Gastroesophageal sphincter (tissue), 4 donors: ENCODE measurements at places on chromosomes 16 and 17.
A peak's percentile ranks its signal among the peaks of the same experiment; 100 is the strongest.

DNA sequence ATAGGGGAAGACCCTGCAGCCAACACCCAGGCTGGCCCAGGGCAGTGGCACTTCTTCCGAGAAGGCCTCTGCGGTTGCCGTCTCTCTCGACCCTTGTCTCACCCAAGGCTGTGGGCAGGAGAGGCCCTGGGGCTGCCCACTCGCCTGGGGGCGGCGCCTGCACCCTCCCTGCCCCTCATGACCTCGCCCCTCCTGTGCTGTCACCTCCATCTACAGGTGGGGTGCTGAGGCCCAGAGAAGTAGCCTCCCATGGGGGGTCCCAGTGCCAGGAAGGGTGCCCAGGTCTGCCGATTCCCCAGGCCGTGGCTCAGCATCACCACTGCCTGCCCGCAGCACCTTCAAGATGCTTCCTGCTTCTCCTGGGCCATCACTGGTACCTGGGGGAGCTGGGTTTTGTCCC, 992 bp downstream of the NLRC3 start:
- H3K4me3 ChIP-seq = no peak overlapping the region
- peaks cover 37% of the 10 kb centered on the region for H3K27me3 ChIP-seq
- no peaks in the 10 kb centered on the region for H3K4me1 ChIP-seq

DNA sequence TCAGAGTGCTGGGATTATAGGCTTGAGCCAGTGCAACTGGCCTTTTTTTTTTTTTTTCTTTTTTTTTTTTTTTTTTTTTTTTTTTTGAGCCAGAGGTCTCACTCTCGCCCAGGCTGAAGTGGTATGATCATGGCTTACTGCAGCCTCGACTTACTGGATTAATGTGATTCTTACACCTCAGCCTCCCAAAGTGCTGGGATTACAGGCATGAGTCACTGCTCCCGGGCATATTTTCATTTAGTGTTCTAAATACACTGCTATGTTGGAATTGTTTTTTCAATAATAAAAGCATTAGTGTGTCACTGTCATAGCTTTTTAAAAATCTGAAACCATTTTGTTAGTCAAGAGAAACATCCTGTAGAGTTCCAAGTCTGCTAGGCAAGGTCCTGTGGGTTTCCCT, 40.3 kb downstream of the NDE1 start:
- no peak overlapping the region for H3K27ac ChIP-seq
- no peak for ATAC-seq
- no peak overlapping the region for H3K4me3 ChIP-seq
- H3K4me1 ChIP-seq = no peaks in the 10 kb centered on the region

- peaks cover 25% of the 10 kb centered on the region for H3K27me3 ChIP-seq
- peak overlapping the region; percentile 58 for H3K4me3 ChIP-seq
- H3K36me3 ChIP-seq = no peaks in the 10 kb centered on the region
- no peak overlapping the region for H3K27ac ChIP-seq
- ATAC-seq = no peak
These were observed 901 bp downstream of the CDYL2 start for GRCh38 chr16:80803339-80804055.

DNA sequence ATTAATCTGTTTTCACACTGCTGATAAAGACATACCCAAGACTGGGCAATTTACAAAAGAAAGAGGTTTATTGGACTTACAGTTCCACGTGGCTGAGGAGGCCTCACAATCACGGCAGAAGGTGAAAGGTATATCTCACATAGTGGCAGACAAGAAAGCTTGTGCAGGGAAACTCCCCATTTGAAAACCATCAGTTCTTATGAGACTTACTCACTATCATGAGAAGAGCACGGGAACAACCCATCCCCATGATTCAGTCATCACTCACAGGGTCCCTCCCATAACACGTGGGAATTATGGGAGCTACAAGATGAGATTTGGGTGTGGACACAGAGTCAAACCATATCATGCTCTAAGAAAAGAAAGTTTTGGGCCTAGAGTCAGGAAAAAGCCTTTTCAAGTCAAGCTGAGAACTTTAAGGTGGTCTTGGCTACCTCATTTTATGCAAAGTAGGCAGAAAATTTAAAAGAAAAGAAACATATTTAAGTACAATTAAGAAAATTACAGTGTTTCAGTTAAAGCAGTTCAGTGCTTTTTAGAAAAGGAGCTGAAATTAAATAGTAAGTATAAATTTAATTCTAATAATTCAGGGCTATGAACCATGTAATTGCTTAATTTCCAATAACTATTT, 24.9 kb upstream of the CRYM start:
- peak overlapping the region; percentile 76 for H3K27ac ChIP-seq
- H3K4me3 ChIP-seq = no peak overlapping the region

- H3K27ac ChIP-seq = no peak overlapping the region
- no peak for ATAC-seq
- H3K36me3 ChIP-seq = no peaks in the 10 kb centered on the region
- H3K27me3 ChIP-seq = no peaks in the 10 kb centered on the region
- H3K4me3 ChIP-seq = no peak overlapping the region
- H3K4me1 ChIP-seq = no peaks in the 10 kb centered on the region
These were observed 45.2 kb downstream of the TOX3 start for GRCh38 chr16:52501746-52502145.

DNA sequence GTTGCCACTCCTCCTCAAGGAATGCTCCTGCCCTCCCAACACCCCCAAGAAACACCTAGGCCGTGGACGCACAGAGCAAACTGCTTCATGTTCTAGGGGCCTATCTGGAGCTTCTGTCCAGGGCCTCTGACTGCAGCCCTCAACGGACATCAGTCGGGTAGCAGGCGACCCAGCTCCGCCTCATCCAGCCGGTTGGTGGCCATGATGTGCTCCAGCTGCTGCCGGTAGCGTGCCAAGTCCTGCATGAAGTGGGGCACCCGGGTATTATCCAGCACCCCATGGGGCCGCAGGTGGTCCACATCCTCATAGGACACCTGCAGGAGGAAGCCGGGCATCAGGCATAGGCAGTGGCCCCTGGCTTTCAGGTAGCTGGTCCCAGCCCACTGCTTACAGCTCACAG, 6.3 kb downstream of the NOL3 start:
- no peak for ATAC-seq
- H3K36me3 ChIP-seq = no peaks in the 10 kb centered on the region
- no peak overlapping the region for H3K27ac ChIP-seq
- H3K4me3 ChIP-seq = no peak overlapping the region
- H3K4me1 ChIP-seq = peaks cover 25% of the 10 kb centered on the region

- H3K27ac ChIP-seq = no peak overlapping the region
- H3K27me3 ChIP-seq = peaks cover 8% of the 10 kb centered on the region
- no peak for ATAC-seq
- no peaks in the 10 kb centered on the region for H3K4me1 ChIP-seq
These were observed 62.8 kb upstream of the GCSH start for GRCh38 chr16:81158964-81159363.

DNA sequence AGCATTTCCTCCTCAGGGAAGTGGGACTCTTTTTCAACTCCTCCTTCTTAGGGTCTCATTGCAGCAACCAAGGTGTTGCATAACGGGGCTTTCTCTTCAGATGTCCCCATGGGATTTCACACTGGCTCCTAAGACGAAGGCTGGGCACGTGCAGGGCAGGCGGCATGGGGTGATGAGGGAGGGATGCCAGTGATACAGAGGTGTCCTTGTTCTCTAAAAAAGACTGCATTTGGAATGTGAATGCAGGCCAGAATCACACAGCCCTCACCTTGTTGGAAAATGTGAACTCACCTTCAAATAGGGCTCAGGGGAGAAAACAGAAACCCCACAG, 105.6 kb downstream of the XYLT1 start:
- H3K4me3 ChIP-seq = no peak overlapping the region
- H3K27ac ChIP-seq = peak overlapping the region; percentile 67
- peaks cover 93% of the 10 kb centered on the region for H3K4me1 ChIP-seq
- no peaks in the 10 kb centered on the region for H3K36me3 ChIP-seq

DNA sequence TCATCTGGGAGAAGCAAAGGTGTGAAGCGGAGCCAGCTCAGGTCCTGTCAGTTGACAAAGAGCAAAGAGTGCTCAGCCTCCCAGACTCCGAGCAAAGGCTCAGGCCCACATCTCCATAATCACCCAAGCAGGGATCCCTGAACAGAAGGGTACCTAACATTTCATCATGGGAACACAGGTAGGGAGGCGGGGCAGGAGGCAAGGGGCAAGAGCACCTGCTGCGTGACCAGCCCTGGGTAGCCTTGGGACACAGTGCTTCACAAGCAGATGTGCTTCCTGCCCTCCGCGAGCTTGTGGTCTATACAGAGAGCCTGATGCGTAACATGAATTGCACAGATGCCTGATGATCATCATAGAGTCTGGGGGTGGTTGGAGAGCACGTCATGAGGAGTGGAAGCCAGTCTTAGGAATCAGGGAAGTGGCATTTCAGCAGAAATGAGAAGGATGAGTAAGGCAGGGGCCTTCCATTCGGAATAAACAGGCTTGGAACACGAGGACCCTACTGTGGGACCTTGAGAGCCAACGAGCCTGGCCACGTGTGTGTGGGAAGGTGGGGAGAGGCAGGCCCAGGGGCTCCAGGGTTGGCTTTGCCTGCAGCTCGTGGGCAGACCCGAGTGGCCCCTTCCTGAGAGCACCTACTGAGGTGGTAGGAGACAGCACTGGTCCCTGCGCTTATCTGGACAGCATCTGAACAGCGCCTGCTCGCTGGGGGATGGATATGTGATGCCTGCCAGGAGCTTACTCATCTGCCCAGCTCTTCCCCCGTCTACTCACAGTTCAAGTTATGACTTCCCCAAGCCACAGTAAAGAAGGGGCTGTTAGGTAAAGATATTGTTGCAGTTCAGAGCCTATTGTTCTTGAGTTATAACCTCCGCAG, 125.8 kb downstream of the CCDC182 start:
- no peak overlapping the region for H3K4me3 ChIP-seq
- ATAC-seq = no peak
- no peaks in the 10 kb centered on the region for H3K36me3 ChIP-seq
- no peaks in the 10 kb centered on the region for H3K4me1 ChIP-seq

DNA sequence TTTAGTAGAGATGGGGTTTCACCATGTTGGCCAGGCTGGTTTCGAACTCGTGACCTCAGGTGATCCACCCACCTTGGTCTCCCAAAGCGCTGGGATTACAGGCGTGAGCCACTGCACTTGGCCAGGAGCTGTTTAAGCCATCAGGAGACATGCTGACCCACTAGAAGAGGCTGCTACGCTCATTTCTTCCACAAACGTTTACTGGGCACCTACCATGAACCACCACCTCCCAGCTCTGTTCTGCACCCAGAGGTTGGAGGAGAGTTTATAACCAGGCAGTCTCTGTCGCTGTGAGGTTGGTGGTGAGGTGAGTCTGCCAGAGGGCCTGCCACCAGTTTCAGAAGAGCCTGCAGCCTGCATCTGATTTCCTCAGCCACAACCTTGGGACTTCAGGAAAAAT, 51.8 kb downstream of the SF3B3 start:
- H3K4me1 ChIP-seq = peaks cover 65% of the 10 kb centered on the region
- H3K27ac ChIP-seq = no peak overlapping the region
- no peak overlapping the region for H3K4me3 ChIP-seq
- no peaks in the 10 kb centered on the region for H3K27me3 ChIP-seq
- ATAC-seq = no peak
- H3K36me3 ChIP-seq = peaks cover 5% of the 10 kb centered on the region

- peaks cover 28% of the 10 kb centered on the region for H3K4me1 ChIP-seq
- peak overlapping the region; percentile 99 for H3K27ac ChIP-seq
- no peaks in the 10 kb centered on the region for H3K27me3 ChIP-seq
These were observed 1.4 kb upstream of the MAP1LC3B start for GRCh38 chr16:87390641-87391323.

- H3K27ac ChIP-seq = no peak overlapping the region
- peaks cover 40% of the 10 kb centered on the region for H3K27me3 ChIP-seq
- no peaks in the 10 kb centered on the region for H3K36me3 ChIP-seq
- H3K4me1 ChIP-seq = peaks cover 19% of the 10 kb centered on the region
- no peak overlapping the region for H3K4me3 ChIP-seq
- ATAC-seq = no peak
These were observed 2.9 kb downstream of the SMPD3 start for GRCh38 chr16:68445458-68445857.

DNA sequence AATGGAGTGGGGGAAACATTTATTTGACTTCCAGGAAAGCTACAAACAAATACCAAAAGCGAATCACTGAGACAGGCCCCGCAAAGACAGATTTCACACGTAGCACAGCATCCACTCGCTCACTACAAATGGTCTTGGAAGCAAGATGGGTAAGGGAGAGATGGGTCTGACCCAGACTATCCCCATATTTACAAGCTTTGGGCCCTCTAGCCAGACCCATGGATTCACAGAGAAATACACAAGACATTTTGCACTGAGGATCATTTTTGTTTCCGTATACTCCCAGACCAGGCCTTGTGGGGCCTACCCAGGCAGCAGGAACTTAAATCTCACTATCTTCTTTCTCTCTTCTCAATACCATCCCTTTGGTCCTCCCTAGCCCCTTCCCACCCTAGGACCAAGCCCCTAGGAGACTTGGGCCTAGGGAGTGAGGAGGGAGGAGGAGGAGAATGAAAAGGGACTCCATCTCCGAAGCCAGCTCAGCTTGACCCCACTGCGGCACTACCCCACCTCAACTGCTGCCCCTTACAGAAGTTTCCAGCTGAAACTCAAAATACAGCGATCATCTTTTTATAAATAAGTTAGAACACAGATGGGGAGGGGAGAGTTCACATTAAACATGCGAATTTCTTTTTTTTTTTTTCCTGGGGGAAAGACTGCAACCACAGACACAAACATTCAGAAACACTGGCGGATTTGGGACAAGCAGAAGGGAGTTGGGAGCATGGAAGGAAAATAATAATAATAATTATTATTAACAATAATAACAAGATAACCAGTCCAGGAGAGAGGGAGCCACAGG, 1.4 kb upstream of the HOXB3 start:
- H3K4me1 ChIP-seq = no peaks in the 10 kb centered on the region
- no peaks in the 10 kb centered on the region for H3K36me3 ChIP-seq
- H3K4me3 ChIP-seq = peak overlapping the region; percentile 58
- peak overlapping the region; percentile 97 for H3K27ac ChIP-seq
- peaks cover 42% of the 10 kb centered on the region for H3K27me3 ChIP-seq

GRCh38 chr16:5903153-5903552, 805.6 kb upstream of the EEF2KMT start:
- no peak overlapping the region for H3K27ac ChIP-seq
- H3K36me3 ChIP-seq = no peaks in the 10 kb centered on the region

DNA sequence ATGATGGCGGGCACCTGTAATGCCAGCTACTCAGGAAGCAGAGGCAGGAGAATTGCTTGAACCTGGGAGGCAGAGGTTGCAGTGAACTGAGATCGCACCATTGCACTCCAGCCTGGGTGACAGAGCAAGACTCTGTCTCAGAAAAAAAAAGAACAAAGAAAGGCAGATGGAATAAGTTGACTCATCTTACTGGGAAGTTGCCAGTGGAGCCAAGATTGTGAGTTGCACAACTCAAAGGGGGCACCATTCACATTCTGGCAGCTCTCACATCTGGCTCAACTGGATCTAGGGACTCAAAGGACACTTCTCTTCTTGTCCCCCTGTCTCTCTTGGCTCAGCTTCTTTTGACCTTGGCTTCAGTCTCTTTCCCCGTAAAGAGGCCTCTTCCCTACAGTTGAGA, 53.7 kb upstream of the ETV4 start:
- H3K27me3 ChIP-seq = no peaks in the 10 kb centered on the region
- peaks cover 22% of the 10 kb centered on the region for H3K4me1 ChIP-seq
- H3K27ac ChIP-seq = no peak overlapping the region
- H3K36me3 ChIP-seq = no peaks in the 10 kb centered on the region
- ATAC-seq = peak; percentile 52
- H3K4me3 ChIP-seq = no peak overlapping the region

- peak overlapping the region; percentile 93 for H3K27ac ChIP-seq
- H3K4me3 ChIP-seq = peak overlapping the region; percentile 86
- no peaks in the 10 kb centered on the region for H3K36me3 ChIP-seq
- no peak for ATAC-seq
- H3K27me3 ChIP-seq = no peaks in the 10 kb centered on the region
These were observed 1.7 kb downstream of the PPM1D start for GRCh38 chr17:60601447-60602384.
